Muscle of leg (tissue), 16 donors: ENCODE measurements at places on chromosomes 6 and 20. TPM values are rescaled to one million over a fixed set of nuclear protein-coding genes. Genes with fewer than 3 reads are reported as not detected.

DNA sequence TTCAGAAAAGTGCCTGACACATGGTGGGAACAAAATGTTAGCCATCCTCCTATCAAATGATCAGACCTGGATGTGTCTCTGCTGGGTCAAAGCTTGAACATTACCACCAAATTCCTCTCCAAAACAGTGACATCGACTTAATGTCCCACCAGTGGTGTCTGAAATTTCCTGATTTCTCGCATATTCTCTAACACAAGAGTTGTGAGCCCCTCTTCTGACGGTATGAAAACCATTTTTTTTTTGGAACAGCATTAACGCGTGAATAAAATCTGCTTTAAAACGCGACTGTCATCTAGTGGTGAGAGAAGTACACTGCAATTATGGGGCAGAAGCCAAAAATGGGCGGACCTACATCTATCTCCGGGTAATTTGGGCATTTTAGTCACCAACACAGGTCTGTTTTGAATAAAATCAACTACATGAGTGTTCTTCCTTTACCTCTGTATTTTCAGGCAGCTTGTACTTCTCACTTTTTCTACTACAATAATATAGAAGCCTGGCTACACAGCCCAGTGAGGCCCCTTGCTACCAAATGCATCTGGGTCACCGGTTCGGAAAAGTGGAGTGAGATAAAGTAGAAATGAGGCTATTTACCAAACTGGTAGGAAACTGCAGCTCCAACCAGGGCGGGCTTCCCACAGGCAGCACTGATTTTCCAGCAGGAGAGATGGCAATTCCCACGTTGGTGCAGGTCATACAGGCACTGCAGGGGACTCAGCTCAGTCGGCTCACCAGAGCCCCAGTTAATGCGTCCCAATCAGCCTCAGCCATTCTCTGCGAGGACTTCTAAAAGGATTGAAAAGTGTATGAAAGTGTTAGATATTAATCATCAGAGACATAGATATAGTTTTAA is 27.4 kb downstream of the MGME1 start:
- DNase-seq: peak; percentile 80

DNA sequence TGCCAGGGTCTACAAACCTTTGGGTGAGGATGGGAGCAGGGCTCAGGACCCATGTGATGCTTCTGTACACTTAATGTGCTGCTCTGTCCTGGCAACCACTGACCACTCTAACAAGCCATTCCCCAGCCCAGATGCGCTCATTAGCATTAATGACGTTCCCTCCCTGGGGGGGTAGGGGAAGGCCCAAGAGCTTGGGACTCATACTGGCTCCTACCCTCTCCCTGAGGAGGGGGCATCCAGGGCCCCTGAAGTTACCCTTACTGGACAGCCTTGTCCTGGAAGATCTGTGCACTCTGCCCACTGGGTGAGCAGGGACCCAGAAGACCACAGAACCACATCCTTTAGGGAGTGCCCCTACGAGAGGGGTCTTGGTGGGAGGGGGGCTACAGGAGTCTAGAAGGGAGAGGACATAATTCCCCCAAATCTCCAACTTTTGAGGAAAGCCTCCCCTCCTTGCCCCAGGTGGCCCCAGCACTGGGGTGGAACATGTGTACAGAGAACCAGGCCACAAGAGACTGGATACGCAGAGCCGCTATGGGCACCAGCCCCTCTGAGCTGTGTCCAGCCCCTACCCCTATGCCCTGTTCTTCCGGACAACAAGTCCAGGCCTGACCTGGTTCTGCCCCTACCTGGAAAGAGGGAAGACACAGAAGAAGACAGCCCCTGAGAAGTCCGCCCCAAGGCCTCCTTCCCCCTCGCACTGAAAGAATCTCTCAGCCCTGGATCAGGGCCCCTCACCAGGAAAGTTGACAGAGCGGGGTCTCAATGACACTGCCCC is 1.4 kb downstream of the TEAD3 start:
- no peak for DNase-seq

GRCh38 chr6:22353101-22353500 is 56.3 kb upstream of the PRL start:
- DNase-seq: no peak

GRCh38 chr6:52074155-52074554 is 13.3 kb downstream of the PKHD1 start:
- DNase-seq: no peak

GRCh38 chr6:45513843-45514242 is 136.1 kb upstream of the SUPT3H start:
- no peak for DNase-seq

- DNase-seq: no peak
Observed at GRCh38 chr6:75268121-75268987, 16.2 kb downstream of the TMEM30A start.

The ELOVL4 gene
- 1.9 TPM for polyA plus RNA-seq

The TP53TG5 gene
- 0.69 TPM for polyA plus RNA-seq

The STMND1 gene
- 0.20 TPM for polyA plus RNA-seq

The CNPY3 gene
- 27.3 TPM for polyA plus RNA-seq
